HS-27A (cell line): ENCODE measurements at places on chromosomes 7 and 10.

DNA sequence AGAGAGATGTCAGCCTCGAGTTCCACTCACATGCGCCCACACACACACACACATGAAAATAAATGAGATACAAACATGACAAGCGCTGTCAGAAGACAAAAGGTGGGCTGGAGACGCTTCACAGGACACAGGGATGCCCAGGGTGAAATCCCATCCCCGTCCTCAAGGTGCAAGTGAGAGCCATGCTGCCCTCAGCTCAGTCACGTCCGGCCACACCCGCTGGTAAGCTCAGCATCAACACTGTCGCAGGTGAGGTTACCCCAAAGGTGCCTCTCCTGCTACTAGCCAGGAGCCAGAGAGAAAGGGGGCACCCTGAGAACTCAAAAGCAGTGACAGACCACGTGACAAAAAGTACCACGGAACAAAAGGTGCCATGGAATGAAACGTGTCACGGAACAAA is 22.2 kb downstream of the PITRM1 start:
- no peak for DNase-seq

DNA sequence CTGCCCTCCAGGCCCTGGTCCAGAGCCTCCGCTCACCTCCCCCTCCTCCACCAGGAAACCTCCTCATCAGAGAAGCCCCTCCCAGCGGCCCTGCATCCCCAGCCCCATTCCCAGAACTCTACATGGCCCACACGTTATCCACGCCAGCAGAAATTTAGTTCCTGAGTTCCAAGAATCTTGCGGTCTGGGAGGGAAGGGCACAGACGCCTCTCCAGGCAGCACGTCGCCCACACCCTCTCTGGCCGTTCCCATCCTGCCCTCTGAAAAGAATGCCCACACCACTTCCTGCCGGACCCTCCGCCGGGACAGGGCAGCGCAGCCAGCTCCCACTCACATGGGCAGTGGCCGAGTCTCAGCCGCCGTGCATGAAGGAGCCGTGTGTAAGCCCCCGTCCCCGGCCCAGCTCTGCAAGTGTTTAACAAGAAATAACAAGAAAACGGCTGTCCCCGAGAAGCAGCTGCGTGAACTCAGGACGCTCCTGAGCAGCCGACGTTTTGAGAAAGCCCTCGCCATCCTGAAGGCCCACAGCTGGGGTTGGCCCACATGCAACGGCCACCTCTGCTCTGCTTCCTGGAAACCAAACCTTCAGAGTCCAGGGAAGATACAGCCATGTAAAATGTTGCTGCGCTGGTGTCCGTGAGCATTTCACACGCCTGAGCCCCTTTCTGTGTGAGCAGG is 17.4 kb downstream of the ADGRA1 start:
- DNase-seq = no peak

DNA sequence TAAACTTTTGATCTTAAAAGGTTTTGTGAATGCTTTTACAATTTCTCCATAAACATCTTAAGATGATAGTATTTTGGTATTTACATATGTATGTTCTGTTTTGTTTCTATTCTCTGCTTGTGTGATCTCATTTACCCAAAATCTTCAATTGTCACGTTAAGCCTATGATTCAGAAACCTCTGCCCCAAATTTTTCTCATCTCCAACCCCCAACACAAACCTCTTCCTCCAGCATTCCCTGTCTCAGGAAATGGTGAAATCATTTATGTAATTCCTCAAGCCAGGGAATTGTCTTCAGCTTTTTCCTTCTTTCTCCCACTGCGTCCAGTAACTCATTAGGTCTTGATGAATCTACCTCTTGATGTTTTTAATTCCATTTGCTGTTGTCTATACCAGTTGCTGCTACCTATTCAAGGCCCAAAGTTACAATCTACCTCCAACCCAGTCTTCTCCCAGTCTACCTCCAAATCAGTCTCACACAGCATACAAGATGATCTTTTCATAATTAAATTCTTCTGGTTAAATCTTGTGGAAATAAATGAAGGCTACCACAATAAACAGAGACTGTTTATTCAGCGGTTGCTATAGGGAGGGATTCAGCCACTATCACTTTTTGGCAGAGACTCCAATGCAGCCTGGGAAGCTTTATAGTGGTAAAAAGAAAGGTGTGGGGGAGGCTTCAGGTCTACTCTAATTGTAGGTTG is 5.8 kb downstream of the CFAP69 start:
- DNase-seq = no peak

DNA sequence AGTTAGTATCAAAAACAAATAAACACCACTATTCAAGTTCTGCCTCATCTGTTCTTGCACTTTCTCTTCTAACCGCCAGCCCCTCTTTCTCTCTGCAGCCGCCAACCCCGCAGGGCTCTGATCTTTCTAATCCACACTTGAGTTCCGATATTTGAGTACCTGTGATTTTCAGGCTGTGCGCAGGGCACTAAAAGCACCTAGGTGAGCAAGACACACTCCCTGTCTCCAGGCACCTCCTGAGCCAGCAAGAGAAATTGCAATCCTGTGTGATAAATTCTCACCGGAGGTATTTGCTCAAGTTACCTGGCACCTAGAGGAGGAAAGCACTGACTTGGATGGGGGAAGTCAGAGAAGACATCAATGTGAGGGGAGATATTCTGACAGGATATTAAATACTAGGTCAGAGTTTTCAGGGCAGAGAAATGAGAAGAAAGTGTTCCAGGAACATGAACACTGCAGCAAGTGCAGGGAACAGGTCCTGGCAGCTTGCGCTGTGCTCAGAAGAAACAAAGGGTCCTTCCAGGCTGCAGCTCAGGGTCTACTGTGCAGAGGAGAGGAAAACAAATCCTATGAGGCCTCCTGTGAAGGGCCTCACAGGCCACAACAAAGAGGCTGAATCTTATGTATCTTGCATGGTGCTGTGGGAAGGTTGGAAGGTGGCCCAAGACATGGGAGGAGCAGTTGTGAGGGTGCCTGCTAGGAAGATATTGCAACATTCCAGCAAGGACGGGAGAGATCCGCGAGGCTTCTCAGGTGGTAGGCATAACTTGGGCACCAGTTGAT is 568.7 kb upstream of the MGMT start:
- DNase-seq = no peak

DNA sequence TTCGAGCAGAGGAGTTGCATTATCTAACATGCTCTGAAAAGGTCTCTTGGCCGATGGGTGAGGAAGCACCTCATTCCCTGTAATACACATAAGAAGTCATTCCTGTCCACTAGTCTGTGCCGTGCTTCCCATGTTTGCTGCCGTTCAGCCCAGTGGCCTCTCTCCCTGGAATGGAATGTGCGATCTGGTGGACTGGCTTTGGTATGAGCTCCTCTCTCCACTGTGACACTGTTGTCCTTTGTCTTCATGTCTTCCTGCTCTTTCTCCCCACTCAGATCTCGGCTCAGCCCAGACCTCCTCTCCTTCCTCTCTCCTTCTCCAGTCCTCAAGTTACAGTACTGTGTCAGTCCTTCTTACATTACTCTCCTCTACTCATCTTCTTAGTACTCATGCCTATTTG is 192.8 kb upstream of the KLF6 start:
- no peak for DNase-seq

DNA sequence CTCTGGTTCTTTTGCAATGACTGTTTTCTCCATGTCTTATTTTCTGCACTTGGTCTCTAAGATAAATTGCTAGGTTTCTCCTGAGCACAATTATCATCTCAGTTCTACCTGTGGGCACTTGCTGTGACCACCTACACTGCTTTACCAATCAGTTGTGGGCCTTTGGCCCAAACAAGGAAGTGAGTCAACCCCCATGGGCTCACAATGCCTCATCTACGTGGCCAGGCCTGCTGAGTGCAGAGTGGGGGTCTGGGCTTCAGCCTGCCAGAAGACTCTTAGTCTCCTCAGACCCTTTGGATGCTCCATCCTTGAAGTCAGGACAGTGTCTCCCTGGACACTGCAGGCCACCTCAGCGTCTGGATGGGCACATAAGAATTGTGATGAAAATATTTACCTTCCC is 20.3 kb downstream of the SCART1 start:
- no peak for DNase-seq
